Fibroblast of upper back skin (primary cell): ENCODE measurements at places on chromosomes 1 and 21.

GRCh38 chr1:32341186-32341757 is 5.2 kb upstream of the MARCKSL1 start:
- no peak for DNase-seq

GRCh38 chr1:20250340-20250989 is 40.2 kb upstream of the VWA5B1 start:
- peak; percentile 9 for DNase-seq

- peak; percentile 49 for DNase-seq
Measured at GRCh38 chr1:58874757-58875755, 91.2 kb upstream of the JUN start.

DNA sequence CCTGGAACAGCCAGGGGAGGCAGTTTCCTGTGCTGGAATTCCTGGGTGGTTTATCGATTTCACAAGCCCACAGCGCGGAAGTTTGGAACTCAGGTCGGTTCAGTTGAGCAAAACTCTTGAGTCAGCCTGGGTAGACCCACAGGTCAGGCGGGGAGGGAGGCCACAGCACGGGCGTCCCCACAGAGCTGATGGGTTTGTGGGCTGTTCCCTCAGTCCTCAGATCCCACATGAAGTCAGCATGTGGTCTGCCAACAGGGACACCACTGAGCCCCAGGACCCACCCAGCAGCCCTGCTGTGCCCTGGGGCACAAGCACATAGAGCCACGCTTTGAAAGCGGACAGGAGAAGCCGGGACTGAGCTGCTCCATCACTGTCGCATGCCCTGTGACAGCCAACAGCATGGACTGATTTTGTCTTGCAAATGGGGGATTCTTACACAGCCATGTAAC is 17.4 kb downstream of the BMP8A start:
- peak; percentile 45 for DNase-seq

GRCh38 chr1:26700711-26701110 is 4.9 kb downstream of the ARID1A start:
- DNase-seq = peak; percentile 41

- DNase-seq = no peak
Measured at GRCh38 chr1:184665360-184665759, 89.3 kb downstream of the EDEM3 start.

DNA sequence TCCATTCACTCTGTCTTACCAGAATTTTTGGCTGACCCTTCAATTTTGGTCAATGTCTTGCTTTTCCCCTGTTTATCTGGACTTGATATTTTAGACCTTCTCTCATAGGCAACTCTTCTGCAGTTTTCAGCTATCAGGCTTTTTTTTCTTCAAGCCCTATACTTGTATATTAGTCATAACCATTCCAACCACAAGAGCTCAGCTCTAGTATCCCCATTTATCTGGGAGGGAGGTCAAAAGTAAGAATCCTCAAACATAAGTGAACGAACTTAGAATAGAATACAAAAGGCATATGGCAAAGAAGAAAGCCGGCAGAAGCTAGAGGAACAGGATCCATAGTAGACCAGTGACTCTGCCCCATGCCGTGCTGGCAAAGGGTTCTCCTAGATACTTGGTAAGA is 45.9 kb upstream of the TNFSF4 start:
- DNase-seq = peak; percentile 30

DNA sequence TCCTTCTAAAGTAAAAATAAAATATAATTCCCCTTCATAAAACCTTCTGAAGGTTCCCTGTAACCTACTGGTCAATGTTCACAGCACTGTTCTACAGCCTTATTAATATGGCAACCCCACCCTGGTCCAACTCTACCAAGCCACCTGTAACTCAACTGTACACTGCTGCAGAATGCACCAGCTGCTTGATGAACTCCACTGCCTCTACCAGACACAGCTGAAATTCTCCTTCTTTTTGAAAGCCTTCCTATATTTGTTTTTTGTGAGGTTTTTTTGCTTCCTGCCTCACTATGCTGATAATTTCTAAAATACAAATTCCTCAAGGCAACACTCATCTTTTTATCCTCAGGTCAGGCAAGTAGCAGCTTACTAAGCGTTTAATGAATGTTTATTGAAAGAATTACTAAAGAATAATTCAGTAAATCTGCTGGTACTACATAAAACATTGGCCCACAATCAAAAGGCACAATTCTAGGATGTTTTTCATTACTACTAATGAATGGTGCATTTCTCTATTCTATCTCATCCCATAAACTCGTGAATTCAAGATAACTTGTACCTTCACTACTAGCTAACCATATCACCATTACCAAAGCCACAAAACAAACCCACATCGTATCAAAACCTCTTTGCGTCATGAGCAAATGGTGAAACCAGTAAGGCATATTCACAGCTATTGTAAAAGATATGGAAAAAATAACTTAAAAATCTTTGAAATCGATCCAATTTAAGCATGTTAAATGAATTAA is 2.4 kb downstream of the SSX2IP start:
- DNase-seq = peak; percentile 18

GRCh38 chr1:215679231-215679630 is 112.1 kb downstream of the KCTD3 start:
- DNase-seq = no peak

- DNase-seq = no peak
Measured at GRCh38 chr1:22238356-22239224, 95.7 kb upstream of the WNT4 start.

DNA sequence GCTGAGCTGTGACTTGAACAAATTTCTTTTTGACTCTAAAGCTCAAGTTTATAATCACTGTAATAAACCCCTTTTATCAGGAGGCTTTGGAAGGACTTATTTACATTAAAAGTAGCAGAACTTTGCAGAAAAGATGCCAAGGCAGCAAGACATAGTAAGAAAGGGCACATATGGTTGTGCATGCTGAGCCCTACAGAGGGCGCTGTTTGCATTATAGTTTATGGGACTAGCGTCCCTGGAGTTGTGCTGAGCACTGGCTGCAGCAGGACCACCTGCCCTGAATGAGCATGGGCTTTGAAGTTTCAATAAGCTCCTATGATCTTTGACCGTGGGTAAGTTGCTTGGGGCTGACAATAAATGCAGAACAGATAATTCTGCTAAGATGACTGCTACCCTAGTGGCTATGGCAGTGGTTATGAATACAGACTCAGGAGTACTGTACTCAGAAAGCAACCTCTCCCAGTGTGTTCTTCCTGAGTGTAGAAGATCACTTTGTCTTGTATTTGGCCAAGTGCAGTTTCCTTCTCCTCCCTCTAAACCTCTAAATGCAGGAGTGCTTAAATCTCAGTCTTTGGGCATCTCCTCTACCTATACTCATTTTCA is 45.4 kb upstream of the USP1 start:
- no peak for DNase-seq

DNA sequence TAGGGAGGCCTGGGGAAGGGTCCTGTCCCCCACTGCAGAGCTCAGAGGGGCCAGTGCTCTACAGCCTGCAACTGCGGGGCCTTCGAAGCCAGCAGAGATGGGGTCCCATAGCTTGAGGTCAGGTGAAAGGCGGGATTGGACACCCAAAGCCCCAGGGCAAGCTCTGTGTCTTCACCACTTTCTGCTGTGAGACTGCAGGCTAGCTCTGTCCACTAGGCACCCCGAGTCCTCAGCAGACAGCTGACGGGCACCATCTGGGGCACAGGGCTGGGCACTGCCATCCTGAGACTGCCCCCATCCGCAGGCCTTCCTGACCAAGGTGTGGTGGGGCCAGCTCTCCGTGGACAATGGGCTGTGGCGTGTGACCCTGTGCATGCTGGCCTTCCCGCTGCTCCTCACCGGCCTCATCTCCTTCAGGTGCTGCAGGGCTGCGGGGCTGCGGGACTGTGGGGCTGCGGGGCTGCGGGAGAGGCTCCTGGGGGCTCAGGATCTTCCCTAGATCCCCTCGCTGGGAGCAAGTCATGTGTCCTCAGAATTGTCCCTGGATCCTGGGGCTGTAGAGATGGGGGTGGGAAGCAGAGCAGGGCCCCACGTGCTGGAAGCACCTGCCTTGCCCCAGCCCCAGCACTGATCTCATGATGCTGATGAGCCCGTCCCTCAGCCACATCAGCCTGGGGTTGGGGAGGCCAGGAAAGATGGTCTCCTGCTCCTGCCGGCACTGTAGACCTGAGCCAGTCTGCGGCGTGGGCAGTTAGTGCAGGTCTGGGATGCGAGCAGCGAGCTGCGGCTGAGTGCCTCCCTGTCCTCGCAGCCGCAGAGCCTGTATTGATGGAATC is 46.8 kb downstream of the TRPM2 start:
- DNase-seq = no peak

DNA sequence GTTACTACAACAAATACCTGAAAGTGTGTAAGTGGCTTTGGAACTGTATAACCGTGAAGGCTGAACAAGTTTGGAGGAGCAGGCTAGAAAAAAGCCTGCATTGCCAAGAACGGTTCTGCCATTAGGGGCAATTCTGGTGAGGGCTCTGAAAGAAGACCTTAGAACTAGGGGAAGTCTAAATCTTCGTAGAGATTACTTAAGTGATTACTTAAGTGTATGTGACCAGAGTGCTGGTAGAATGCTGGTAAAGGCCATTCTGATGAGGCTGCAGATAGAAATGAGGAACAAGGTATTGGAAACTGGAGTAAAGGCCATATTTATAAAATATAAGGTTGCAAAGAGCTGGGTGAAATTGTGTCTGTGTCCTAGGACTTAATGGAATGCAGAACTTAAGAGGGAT is 158.0 kb downstream of the CLIC6 start:
- DNase-seq = no peak

GRCh38 chr1:162822391-162823200 is 32.1 kb downstream of the HSD17B7 start:
- no peak for DNase-seq

DNA sequence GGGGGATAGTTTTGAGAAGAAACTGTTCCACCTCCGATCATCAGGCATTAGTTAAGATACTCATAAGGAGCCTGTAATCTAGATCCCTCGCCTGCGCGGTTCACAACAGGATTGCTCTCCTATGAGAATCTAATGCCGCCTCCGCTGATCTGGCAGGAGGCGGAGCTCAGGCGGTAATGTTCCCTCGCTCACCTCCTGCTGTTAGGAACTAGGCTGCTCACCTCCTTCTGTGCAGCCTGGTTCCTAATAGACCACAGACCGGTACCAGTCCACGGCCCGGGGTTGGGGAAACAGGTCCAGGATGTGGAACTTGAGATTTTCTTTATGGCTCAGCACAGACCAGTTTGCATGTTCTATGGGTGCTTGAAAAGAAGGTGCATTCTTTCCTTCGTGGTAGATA is 27.2 kb upstream of the FAM3B start:
- DNase-seq = peak; percentile 6

GRCh38 chr1:28540651-28541050 is 12.2 kb upstream of the TRNAU1AP start:
- DNase-seq = no peak

DNA sequence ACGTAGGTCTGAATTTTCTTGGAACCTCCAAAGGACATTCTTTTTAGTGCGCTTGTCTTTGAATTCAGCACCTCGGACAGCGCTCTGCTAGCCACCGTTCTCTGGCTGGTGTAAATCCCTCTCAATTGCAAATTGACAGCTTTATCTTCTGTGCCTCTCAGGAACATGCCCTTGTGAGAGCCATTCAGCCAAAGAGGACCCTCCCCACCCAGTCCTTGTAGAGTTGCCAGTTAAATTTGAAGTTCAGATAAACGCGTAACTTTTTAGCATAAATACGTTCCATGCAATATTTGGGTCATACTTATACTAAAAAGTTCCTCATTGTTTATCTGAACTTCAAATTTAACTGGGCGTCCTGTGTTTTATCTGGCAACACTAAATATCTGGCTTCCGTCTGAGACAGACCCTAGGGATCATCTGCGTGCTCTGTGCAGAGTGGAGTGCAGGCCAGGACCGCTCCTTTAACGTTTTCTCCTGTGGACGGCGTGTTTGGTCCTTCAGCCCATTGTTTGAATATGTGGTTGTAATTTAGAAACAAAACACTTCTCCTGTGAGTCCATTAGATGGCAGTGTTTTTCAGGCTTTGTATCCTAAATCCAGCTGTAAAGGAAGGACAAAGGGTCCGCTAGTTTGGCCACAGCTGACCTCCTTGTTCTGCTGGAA is 7.0 kb downstream of the KCNAB2 start:
- DNase-seq = peak; percentile 68

DNA sequence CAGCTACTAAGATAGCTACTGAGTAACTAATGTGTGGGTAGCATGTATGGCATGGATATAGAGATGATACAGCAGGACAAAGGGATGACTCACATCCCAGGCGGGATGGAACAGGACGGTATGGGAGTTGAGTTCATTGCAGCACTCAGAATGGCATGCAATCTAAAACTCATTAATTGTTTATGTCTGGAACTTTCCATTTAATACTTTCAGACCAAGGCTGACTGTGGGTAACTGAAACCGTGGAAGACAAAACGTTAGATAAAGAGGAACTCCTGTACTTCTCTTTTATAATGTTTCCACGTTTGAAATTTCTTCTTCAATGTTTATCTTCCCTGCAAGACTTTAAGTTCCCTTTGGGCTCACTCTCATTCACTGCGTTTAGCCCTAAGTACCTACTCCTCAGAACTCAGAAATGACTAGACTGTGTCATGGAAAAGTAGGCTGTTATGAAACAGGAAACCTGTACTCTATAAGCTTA is 151.9 kb downstream of the MAGI3 start:
- DNase-seq = peak; percentile 91

DNA sequence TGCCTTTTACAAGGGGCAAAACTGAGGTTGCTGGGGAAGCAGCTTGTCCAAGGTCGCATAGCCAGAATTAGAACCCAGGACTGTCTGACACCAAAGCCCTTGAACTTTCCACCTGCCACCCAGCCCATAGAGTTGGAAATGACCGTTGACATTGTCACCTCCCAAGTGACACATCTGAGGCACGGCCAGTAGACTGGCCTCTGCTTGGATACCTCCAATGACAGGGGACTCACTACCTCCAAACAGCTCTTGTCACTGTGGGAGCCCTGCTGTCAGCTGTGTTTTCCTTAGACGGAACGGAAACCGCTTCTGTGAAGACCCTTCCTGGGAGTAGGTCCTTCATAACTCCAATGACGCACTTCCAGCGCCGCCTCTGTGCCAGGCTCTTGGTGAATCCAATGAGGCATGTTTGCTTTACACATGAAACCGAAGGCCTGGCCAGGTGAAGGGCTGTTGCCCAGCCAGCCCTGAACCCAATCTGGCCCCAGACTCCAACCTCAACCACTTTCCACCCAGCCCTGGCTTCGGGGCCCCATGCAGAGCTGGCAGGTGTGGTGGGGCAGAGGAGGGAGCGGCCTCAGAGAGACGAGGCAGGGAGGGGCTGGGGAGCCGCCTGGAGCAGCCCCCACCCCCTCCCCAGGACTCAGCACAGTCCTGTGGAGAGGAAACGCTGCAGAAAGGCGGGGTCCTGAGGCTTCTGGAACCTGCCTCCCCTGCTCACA is 109.2 kb upstream of the IFFO2 start:
- no peak for DNase-seq

DNA sequence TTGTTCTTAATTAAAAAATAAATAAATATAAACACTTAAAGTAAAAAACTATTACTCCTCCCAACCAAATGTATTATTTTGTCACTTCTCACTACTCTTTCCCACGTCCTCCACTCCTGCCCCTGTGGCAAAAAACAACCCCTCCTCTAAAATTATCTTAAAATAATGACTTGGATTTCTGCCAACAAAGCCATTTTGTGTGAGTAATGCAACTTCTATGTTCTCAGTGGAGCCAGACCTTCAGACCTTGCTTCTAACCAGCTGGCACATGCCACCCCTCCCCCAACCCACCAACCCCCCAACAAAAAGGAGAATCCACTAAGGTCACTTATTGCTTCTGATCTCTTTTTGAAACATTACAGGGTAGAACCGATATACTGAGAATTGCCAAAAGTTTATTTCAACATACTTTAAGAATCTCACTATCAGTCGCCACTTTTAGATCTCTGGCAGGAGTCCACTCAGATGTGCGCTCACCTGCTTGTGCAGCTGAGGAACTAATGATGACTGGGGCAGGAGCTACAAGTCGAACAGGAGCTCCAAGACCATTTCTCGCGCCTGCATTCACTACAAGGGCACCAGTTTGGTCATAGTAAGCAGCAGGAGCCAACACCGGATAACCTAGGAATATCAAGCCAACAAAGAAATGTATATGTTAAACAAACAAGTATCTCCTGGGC is 58.3 kb upstream of the SDC3 start:
- peak; percentile 67 for DNase-seq
